ENCODE measurements at places on chromosomes 6 and 20.
A peak's percentile ranks its signal among the peaks of the same experiment; 100 is the strongest.

DNA sequence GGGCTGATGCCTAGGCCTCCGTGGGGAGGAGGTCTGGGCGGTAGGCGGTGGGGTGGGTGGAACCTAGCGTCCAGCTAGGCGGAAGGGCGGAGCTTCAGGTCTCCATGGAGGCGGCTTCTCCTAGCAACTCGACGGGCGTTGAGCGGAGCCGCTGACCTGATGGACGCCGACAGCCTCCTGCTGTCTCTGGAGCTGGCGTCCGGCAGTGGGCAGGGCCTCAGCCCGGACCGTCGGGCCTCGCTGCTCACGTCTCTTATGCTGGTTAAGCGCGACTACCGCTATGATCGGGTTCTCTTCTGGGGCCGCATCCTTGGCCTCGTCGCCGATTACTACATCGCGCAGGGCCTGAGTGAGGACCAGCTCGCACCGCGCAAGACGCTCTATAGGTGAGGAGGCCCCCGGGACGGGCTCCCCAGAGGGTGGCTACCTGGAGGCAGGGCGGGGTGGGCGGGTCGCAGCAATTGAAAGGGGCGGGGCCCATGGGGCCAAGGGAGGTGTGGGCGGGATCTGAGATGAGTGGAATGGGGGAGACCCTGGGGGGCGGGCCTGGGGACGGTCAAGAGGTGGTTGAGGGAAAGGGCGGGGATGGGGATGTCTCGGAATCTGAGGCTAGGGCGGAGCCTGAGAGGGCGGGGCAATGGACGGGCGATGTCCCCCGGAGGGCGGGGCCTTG is at the start of gene RSPH9:
Gene RSPH9 (plus strand): TSS at position 97 of the 673 bp plus-strand sequence. CDS start 63 bp downstream, at position 160.
- DNase-seq, result peak; percentile 64

GRCh38 chr20:45061244-45061643 is 39.7 kb downstream of the KCNS1 start:
- no peak for DNase-seq

- DNase-seq, result no peak
These were observed 78.3 kb upstream of the FYN start for GRCh38 chr6:111951497-111952085.

DNA sequence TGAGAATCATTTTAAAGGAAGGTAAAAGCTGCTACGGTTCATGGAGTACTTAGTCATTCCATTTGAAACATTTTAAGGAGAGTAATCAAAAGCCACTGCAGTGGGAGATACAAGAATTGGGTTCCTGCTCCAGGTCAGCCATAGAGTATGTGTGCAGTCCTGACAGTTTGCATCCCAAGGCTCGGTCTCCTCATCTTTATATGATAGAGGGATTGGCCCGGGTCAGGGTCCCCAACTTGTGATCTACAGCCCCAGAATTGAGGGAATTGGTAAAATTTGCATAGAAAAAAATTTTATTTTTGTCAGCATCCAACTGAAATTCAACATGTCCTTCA is 147.4 kb upstream of the PRND start:
- DNase-seq, result no peak

DNA sequence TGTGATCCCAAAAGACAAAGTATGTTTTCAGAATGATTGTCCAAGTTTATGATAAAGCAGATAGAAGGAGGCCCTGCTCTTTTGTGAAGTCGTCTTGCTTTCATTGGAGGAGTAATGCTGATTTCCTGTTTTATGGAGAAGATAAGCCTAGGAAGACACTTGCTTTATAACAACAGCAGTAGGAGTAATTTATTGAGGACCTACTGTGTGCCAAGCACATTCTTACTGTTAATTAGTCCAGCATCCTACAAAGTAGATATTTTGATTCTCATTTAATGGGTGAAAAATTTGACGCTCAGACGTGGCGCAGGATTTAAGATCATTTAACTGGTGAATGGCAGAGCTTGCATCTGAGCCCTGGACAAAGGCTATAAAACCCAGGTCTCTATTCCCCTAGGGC is 87.6 kb downstream of the ZDHHC14 start:
- DNase-seq, result no peak

DNA sequence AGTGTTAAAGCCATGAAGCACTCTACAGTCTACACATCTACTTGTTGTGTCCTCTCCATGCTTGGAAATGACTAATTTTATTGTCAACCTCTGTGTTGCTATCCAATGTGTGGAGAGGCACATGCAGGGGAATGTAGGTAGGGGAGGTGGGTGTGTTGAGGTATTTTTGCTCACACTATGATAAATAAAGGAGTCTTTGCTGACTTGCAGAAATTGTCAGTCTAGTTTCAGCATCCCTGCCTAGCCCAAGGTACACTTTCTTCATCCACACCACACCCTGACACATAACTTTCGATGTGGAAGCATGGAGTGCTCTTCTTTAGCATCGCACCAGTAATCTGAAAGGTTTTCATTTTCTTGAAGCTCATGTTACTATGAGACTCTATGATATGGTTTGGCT is 264.0 kb downstream of the TRDN start:
- no peak for DNase-seq

DNA sequence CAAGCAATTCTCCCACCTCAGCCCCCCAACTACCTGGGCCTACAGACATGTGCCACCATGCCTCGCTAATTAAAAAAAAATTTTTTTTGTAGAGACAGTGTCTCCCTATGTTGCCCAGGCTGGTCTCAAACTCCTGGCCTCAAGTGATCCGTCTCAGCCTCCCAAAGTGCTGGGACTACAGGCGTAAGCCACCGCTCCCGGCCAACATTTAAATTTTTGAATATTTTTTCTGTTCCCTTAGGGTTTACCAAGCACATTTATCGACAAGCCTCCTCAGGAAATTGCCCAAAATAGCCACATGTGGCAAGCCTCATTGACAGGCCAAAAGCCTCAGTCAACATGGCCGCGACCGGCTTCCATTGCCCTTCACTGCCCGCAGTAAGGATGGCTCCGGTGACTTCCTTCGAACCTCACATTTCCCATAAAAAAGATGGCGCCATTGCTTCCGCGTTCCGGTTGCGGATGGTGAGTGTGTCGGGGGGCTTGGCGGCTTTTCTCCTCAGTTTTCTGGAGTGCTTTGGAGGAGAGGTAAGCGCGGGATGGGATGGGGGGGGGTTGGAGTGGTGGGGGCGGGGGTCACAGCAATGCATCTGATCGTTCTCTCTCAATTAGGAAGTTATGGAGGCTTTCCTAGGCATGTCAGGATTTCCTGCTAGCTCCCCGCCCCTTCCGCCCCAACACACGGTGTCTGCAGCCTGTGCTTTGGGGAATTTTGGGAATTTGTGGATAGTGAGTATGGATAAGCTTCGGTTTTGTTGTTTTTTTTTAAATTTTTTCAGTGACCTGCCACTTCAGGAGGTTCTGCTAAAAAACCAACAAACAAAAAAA is at the start of gene SHLD1:
Gene SHLD1 (plus strand): TSS at position 450 of the 828 bp plus-strand sequence. CDS start 22,465 bp downstream, outside the sequence.
- DNase-seq, result peak; percentile 83

DNA sequence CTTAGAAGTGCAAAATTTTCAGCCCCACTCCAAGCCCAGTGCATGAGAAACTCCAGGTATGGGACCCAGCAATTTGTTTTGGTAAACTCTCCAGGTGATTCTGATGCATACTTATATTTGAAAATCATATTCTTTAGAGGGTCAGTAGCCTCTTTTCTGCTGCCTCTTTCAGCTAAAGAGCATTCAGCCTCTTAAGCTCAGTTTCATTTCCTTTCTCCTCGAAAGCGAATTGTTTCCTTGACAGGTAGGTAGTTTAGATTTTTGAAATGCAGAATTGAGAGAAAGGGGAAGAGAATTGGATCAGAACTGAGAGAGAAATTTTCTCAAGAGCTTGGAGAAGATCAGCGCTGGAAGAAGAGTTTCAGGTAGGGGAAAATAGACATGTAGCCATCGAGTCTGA is 995.8 kb upstream of the FLRT3 start:
- no peak for DNase-seq

GRCh38 chr6:42740725-42741124 is 5.2 kb downstream of the TBCC start:
- no peak for DNase-seq

GRCh38 chr20:20399531-20400500 is 31.9 kb downstream of the INSM1 start:
- DNase-seq, result no peak

GRCh38 chr6:81636930-81637568 is 115.4 kb downstream of the TENT5A start:
- DNase-seq, result no peak

DNA sequence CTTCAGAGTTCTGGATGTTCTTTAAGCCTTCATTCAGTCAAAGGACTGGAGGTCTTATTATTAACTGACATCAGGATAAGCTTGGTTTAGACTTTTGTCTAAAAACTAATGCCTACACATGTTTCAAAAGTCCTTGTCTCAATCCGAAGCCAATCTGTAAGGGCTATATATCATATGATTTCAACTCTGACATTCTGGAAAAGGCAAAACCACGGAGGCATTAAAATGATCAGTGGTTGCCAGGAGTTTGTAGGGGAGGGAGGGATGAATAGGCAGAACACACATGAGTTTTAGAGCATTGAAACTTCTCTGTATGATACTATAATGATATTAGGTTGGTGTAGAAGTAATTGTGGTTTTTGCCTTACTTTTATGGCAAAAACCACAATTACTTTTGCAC is 1285.8 kb upstream of the CITED2 start:
- DNase-seq, result no peak

- DNase-seq, result no peak
These were observed 116.3 kb upstream of the SLC2A12 start for GRCh38 chr6:134168590-134169208.

- DNase-seq, result no peak
These were observed 2.0 kb upstream of the CST9L start for GRCh38 chr20:23570178-23570760.

- DNase-seq, result no peak
These were observed 37.1 kb downstream of the SERPINB1 start for GRCh38 chr6:2804516-2804915.

DNA sequence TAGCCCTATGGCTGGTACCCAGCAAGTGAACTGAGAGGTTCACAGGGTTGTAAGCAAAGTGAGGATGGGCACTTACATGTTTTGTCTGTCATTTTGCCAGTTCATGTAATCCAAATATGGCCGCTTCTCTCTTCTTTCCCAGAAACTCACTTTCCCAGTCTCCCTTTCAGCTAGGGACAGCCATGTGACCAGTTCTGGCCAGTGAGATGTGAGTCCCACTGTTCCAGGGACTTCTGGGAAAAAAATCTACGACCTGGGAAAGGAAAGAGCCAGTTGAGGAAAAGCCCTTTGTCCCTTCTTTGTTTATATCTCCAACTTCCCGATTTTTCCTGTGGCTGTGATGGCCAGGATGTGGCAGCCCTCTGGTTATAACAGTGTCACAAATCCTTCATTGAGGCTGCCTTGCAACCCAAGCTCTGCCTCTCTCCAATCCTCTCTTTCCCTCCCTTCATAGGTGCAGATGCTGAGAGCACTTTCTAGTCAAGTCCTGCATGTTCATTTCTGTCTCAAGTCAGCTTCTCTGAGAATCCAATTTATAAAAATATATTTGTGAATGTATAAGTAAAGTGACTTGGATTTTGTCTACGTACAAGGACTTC is 148.6 kb upstream of the ZFP64 start:
- no peak for DNase-seq

GRCh38 chr6:31582230-31582643 is at the start of gene LTB:
TSS of gene LTB (minus strand) at chr6:31582424. CDS start at chr6:31582417, 7 bp downstream.
- peak; percentile 45 for DNase-seq

- DNase-seq, result peak; percentile 16
These were observed 179.7 kb downstream of the DLL1 start for GRCh38 chr6:170111141-170111664.

- DNase-seq, result peak; percentile 77
These were observed 4.9 kb downstream of the VEGFA start for GRCh38 chr6:43774776-43775534.

GRCh38 chr20:12970372-12970821 is 38.4 kb upstream of the SPTLC3 start:
- no peak for DNase-seq

DNA sequence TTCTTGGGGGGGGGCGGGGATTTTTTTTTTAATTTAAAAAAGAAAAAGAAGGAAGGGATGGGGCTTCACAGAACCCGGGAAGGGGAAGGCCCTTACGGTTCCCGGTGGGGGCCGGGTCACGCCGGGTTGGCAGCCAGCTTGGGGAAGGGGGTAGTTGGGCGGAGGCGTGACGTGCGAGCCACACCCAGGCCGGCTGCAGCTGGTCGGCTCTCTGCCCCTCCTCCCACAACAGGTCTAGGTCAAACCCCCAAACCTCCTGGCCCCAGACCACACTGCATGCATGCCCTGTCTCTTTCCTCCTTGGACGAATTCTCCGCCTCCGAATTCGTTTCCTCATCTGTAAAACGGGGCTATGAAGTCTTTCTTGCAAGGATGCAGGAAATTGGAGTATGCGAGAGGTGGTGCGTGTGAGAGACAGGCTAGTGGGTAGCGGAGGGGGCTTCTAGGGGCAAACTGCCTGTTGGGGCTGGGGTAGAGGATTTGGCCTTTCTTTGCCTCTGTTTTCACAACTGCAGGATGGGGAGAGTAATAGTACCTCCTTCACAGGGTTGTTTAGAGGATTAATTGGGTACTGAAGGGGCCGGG is 828 bp downstream of the HCK start:
- DNase-seq, result peak; percentile 71

DNA sequence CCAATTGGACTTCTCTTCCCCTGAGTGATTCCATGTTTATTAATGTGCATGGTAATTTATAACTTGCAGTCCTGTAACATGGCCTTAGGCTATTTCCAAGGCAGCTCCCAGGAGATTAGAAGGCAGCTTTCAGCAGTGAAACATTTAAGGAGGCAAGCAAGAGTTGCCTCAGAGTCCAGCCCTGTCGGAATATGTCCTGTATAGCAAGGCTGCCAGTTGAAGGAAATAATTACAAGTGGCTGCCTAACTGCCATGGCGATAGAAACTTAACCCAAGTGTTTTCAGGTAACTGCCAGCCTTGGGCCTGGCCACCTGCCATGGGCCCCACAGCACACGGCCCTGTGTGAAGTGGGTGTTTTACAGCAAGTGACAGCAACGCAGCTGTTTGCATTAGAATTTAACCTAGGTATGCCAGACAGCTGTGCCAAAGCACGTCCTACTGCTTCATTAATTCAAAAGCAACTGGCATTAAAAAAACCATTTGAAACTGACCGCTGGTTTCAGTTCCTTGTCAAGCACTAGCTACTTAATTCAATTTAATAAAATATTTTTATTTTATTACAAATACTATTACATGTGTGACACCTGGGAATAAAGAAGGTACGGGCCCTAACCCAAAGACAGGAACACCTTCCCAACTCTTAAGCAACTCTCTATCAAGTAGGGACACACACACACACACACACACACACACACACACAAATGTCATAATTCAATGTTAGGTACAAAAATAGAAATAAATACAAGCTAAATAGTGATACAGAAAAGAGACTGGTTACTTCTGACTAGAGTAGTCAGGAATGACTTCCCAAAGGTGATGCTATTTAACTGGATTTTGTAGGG is 151.8 kb upstream of the HEY2 start:
- no peak for DNase-seq

GRCh38 chr6:134436281-134436815 is 118.4 kb upstream of the SGK1 start:
- DNase-seq, result no peak

GRCh38 chr6:45590696-45591184 is 213.0 kb upstream of the SUPT3H start:
- no peak for DNase-seq

- no peak for DNase-seq
These were observed 5.9 kb upstream of the CST7 start for GRCh38 chr20:24943196-24943595.
